ENCODE measurements at places on chromosomes 5 and 9.

DNA sequence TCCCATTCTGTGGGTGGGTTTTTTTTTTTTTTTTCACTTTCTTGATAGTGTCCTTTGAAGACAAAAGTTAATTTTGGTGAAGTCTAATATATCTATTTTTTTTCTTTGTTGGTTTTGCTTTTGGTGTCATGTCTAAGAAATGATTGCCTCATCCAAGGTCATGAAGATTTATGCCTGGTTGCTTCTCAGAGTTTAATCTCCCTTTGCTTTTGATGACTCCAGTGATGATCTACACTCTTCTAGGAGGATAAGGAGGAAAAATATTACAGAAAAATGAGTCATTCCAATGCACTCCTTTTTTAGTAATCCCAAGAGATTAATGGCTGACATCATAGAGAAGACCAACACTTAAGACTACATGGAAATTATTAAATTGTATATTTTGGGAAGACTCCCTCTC is 79.7 kb upstream of the ICE1 start:
- no peak for DNase-seq

GRCh38 chr5:16666883-16667398 is 50.1 kb upstream of the RETREG1 start:
- DNase-seq = peak; percentile 22

DNA sequence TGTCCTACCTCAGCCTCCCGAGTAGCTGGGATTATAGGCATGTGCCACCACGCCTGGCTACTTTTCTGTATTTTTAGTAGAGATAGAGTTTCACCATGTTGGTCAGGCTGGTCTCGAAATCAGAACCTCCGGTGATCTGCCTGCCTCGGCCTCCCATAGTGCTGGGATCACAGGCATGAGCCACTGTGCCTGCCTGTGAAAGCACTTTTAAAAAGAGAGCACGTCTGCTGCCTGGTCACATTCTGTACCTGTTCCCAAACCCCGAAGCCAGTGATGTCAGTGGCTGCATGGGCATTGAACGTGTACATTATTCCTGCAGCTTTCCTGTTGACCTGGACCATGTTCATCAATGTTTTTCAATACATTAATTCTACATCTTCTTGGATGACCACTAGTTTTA is 35.1 kb upstream of the SIMC1 start:
- DNase-seq = no peak

GRCh38 chr9:105672711-105673234 is 10.5 kb downstream of the TAL2 start:
- no peak for DNase-seq

- DNase-seq = no peak
Observed at GRCh38 chr5:57492632-57493031, 10.0 kb upstream of the ACTBL2 start.

- no peak for DNase-seq
Observed at GRCh38 chr5:43571237-43571636, 14.4 kb upstream of the PAIP1 start.

GRCh38 chr9:2413160-2413805 is 208.3 kb upstream of the VLDLR start:
- DNase-seq = no peak

- no peak for DNase-seq
Observed at GRCh38 chr9:108759399-108759798, 96.4 kb downstream of the ACTL7B start.

- no peak for DNase-seq
Observed at GRCh38 chr5:92886751-92887150, 694.3 kb downstream of the NR2F1-AS1 start.

DNA sequence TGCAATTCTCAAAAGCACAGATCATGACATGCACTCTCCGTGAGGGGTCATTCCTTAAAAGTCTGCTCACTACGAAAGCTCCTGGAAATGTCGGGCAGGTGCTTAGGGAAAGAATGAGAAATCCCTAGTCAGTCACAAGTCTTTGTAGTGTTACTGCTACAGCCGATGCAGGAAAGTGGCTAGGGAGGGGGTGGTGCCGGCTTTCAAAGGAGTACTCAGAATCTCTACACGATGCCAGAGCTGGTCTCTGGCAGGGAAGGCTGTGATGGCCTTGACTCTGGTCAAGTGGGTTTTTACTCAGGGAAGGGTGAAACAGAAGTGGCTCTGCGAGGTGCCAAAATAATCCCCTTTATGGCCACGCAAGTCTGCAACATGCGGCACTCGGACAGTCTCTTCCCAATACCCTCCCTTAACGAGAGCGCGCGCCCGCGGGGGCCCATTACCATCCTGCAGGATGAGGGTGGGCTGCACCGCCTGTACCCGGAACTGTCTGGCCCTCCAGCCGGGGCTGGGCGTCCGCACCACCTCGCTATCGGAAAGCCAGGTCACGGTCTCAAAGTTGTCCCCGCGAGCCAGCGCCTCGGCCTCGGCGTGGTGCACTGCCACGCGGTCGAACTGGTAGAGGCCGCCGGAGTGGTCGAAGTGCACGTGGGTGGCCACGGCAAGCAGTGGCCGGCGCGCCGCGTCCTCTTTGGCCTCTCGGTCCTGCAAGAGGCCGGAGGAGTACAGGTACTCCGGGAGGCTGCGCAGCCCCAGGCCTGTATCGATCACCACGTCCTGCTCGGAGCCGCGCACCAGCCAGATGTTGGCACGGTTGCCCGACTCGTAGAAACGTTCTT is 956 bp downstream of the MBLAC2 start:
- peak; percentile 36 for DNase-seq

DNA sequence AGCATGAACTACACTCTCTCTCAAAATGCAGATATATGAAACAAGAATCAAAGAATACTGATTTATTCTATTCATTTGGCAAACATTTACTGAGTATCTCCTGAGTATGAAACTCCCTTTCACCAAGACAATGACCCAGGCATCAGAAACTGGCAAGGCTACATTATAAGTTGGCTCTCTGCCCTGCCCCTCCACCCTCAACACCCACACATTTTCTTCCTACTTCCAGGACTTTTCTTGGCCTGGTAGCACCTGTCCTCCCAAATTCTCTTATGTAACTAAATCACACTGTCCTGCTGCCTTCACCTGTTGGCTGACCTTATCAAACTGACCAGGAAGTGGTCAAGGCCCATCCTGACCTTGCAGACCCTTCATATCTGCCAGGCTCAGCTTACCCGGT is 3.5 kb downstream of the RASEF start:
- DNase-seq = no peak

GRCh38 chr5:24767086-24767485 is 122.3 kb upstream of the CDH10 start:
- no peak for DNase-seq

DNA sequence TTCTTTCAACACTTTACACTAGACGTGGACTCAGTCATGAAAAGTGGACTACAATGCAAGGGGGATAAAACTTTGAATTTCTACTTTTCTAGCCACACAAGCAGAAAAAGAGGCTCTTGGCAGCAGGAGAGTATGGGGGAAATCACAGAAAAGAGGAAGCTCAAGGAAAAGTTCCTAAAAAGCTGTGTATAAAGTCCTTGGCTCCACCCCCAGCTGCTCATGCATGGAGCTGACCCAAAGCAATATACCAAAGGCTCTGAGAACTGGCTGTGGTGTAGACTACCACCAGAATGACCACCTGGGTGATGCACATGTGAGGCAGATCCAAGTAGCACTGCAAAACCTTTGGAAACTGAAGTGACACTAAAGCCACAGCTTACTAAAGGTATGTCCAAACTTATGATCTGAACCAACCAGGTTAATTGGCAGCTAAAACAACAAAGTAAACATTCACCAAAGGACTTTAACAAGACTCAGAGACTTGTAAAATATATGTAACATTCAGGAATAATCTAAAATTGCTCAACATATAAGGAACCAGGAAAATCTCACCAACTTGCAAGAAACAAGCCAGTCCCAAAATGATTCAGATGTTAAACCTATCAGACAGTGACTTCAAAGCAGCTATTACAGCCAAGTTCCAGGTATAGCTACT is 55.5 kb upstream of the RASGRF2 start:
- DNase-seq = no peak

- DNase-seq = no peak
Observed at GRCh38 chr5:175596761-175597189, 61.1 kb upstream of the HRH2 start.

DNA sequence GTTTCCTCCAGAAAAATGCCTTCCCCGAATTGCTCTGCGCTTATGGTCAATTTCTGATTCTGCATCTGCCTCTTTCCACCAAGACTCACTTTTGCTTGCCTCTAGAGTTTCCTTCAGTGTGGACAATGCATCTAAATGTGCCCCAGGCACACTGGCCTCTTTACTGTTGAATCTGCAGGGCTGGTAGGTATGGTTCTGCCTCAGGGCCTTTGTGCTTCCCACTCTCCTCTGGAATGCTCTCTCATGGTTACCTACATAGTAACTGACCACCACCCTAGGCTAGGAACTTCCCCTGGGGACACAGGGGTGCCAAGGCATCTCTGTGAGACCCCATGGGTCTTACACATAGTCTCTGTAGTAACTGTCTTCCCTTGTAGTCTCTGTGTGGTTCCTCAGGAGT is 1258.6 kb downstream of the CDH12 start:
- no peak for DNase-seq

GRCh38 chr5:124550731-124551130 is 195.7 kb downstream of the ZNF608 start:
- no peak for DNase-seq

DNA sequence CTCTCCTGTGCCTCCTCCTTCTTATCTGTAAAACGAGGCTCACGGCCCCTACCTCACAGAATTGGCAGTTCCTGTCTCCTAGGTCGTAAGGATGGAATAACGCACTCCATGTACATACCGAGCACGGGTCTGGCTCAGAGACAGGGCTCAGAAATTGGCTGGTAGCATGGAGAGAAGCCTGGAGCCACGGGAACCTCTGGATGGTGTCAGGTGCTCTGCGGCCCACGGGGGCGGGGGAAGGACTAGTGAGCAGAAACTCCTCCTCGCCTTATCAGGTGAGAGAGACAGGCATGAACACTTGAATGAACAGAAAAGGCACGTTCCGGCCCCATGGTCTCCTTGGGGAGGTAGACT is 15.4 kb upstream of the C5orf47 start:
- DNase-seq = no peak
